ENCODE measurements at places on chromosomes 12 and 14.

DNA sequence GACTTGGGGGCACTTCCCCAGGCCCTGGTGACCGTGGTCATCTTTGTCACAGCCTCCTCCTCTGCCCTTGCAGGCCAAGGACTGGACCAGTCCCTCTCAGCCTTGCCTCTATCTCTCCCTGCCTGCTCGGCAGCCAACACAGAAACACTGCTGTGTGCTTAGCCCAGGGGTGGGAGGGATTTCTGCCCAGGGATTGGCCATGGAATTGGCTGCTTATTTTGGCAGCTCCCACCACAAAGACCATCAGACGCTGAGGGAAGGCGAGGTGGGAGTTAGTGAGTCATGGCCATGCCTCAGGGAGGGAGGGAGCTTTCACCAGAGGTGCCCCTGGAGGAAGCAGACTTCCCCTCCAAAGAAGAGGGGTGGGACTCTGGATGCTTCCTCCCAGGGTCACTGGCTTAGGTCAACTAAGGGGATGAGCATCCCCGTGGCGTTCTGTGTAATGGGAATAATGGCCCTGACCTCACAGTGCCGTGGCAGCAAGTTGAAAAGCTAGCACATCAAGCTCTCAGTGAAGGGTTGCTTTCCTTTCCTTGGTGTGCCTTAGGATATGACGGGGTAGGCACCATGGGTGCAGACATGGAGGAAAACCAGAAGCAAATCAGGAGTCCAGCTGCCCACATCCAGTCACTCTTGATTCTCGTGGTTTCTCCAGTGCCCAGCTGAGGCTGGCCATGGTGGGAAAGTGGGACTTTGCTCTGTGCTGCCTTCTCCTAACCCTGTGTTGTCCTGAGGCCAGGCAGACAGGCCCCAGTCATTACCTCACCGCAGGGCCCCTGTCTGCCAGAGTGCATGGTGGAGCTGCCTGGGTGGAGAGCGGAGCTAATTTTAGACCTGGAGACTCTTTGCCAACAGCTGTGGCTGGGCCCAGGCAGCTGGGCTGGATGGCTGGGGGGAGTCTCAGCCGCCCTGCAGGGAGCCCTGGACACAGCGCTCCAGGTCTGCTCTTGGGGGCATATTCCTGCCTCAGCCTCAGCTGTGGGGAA, 21.4 kb downstream of the B4GALNT3 start:
- no peak for DNase-seq

DNA sequence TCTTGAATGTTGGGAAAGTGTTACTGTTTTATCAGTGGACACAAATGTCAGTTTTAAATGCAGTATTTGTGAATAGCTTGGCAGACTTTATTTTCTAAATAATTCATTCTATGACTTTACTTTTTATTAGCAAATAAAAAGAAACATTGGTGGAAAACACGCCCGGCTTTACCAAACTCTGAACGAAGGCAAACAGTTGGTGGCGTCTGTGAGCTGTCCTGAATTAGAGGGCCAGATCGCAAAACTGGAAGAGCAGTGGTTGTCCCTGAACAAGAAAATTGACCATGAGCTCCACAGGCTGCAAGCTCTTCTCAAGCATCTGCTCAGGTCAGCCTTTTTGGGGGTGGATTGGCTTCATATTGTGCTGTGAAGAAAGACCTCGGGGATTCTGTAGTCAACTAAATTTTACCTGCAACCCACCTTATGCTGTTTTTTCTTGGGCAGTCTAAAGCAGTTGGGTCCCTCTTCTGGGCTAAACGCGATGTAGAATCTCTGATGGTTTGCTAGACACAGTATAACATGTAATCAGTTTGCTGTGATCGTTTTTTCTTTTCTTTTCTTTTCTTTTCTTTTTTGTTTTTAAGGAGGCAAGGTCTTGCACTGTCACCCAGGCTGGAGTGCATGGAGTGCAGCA, 156.4 kb downstream of the ESR2 start:
- DNase-seq = no peak

DNA sequence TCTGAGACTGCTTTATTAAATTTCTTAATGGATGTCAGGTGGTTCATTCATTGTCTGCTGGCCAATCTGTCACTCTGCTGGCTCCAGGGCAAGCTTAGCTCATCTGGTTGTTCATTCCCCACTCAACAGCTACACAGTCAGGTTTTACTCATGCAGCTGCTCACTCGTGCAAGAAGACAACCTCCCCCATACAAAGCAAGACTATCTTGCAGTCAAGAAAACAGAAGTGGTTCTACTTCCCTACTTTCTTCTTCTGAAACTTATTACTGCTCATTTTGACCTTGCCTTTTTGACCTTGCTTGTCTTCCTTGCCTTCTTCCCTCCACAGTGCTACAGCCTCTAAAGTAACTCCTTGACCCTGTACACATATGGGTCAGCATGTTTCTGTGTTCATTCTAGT, 277.9 kb downstream of the SSPN start:
- no peak for DNase-seq

DNA sequence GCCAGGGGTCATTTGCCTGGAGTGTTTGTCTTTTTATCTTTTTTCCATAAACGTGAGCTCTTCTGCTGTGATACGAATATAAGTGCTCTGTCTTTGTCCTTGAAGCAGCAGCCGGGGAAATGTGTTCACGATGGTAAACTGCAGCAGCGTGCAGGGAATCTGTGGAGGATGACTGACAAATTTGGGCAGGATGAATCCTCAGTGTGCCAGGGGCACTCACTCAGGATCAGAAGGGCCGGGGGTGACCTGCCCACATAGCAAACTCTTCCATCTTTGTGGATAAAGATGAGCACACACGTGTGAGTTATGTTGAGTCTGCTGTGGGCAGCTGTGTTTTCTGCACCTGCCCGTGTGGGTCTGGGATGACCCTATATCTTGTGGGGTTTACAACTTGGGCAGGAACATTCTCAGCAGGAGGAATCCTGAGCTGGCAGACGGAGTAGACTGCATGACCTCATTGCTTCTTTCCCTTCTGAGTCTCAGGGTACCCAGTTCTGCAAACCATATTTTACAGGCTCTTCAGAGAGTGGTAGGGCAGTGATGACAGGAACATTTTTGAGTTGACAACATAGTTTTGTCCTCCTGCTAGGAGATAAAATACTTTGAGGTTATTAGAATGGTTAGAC, 711 bp downstream of the ANO4 start:
- DNase-seq = no peak

DNA sequence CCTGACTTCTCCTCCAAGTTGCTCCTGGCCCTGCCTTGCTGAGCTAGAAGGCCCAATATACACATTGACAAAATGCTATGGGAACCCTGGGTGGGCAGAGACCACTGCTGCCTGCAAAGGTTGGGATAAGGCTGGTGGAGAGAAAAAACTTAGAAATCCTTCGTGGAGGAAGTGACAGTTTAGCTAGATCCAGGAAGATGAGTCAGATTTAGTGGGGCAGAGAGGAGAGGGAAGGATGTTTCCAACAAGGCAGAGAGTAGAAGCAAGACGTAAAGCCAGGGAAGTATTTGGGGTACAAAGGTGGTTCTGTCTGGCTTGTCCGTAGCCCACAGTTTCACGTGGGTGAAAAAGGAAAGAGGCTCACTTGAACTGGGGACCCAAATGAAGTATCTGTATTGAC, 69.0 kb upstream of the CLMN start:
- no peak for DNase-seq

GRCh38 chr14:67764496-67764895, 51.9 kb downstream of the ZFYVE26 start:
- DNase-seq = no peak

DNA sequence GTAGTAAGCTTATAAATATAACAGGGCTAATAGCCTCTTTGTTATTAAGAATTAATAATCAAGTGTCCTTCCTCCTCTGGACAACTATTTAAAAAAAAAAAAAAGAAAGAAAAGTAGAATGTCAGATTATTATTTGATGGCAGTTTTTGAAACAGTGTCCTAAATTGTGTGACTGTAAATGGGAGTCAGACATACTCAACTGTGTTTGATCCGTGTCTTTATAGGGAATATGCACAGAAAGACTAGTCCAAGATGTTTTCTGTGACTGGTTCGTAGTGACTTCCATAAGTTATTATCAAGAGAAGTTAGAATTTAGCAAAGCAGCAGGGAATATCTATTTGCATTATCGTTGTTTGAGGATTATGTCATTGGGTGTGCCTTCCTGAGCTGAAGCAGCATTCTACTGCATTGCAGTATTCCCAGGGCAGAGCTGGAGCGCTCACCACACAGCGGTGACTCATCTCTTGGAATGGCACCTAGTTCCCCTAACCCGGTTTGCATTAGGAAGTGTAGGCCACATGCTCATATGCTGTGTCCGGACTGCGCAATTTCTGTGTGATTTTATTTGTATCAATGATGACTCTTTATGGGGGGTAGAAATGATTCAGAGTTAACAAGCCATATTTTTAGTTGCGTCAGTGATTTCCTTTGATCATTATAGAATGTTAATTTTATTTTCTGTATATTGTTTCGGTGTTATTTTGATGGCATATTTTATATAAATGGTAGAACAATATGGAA, 7.9 kb downstream of the DYNC1H1 start:
- no peak for DNase-seq

DNA sequence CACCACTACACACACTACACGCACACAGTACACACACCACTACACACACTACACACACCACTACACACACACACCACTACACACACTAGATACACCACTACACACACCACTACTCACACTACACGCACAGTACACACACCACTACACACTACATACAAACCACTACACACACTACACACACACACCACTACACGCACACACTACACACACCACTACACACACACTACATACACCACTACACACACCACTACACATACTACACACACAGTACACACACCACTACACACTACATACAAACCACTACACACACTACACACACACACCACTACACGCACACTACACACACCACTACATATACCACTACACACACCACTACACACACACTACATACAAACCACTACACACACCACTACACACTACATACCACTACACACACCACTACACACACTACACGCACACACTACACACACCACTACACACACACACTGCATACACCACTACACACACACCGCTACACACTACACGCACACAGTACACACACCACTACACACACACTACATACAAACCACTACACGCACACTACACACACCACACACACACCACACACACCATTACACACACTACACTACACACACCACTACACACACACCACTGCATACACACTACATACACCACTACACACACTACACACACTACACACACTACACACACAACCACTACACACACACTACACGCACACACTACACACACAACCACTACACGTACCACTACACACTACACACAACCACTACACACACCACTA, 11.7 kb downstream of the NOC4L start:
- DNase-seq = no peak

DNA sequence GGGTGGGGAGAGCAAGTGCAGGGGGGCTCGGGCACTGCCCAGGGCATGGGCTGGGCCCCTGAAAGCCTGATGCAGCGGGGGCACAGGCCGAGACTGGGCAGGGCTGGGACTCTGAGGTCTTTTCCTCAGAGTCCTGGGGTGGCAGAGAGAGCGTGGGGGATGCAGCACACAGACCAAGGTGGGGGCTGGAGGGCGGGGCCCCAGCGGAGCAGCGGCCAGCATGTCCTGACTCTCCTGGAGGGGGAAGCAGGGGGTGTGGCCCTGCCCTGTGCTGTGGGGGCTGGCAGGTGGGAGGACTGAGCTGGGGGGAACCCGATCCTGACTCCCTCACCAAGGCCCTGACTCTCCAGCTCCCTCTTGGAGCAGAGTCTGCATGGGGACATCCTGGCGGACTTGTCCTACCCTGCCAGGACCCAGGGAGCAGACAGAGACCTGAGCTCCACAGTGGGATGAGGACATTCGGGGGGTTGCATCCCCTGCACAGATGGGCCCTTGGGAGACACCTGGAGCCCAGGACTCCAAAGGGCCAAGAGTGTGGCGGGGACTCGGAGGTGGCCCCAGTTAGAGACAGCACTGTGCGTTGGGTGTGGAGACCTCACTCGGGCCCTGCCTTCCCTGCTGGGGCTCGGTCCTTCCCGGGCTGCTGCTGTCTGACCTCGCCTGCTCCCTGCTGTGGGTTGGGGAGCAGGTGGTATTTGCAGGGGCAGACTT, 326.1 kb downstream of the TMEM121 start:
- no peak for DNase-seq

DNA sequence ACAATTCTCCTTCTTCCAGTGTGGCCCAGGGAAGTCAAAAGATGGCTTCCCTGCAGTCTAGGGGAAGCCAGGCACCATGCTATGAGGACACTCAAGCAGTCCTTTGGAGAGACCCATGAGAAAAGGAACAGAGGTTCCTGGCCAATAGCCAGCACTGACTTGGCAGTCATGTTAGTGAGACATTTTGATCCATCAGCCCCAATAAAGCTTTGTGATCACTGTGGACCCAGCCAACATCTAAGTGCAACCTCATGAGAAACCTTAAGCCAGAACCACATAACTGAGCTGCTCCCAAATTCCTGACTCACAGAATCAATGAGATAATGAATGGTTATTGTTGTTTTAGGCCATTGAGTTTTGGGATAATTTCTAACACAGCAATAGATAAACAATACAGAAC, 51.0 kb upstream of the NAP1L1 start:
- no peak for DNase-seq

GRCh38 chr14:59688224-59689170, 111.9 kb upstream of the CCDC175 start:
- DNase-seq = peak; percentile 23

DNA sequence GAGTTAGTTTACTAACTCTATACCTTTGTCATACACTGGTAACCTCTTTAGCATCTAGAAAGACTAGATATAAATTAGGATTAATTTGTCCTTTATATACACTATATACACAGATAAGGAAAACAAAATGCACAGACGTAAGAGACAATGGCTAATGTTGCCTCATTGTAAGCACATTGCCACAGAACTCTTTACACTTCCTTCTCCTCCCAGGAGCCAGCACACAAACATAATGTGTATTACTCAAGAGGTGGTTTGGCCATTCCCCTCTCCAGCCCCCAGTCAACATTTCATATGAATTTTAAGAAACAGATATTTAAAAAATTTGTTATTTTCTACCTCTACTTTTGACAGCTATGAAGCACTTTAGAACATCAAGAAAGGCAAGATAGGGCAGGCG, 131.4 kb upstream of the OR4E1 start:
- DNase-seq = no peak

- no peak for DNase-seq
Measured at GRCh38 chr14:30681752-30682355, 59.7 kb downstream of the SCFD1 start.

GRCh38 chr14:30114051-30114450, 186.4 kb upstream of the PRKD1 start:
- no peak for DNase-seq

GRCh38 chr14:78674820-78675219, 504.6 kb downstream of the NRXN3 start:
- DNase-seq = no peak

- no peak for DNase-seq
Measured at GRCh38 chr14:79602045-79602444, 609.3 kb downstream of the DIO2 start.

GRCh38 chr12:70645494-70646317, 8.5 kb upstream of the PTPRB start:
- no peak for DNase-seq

- no peak for DNase-seq
Measured at GRCh38 chr14:99181804-99182520, 90.0 kb downstream of the BCL11B start.

GRCh38 chr12:47757364-47757839, 1.3 kb downstream of the RAPGEF3 start:
- no peak for DNase-seq

- DNase-seq = no peak
Measured at GRCh38 chr12:89710873-89711750, 2.5 kb upstream of the ATP2B1 start.

All from renal cortex interstitium (tissue), 15 donors.